ENCODE measurements at places on chromosomes 3 and 15.

GRCh38 chr3:65899226-65899625 lies 139.5 kb downstream of the MAGI1 start:
- DNase-seq = no peak

- DNase-seq = no peak
These were observed 25.6 kb downstream of the PRR23E start for GRCh38 chr3:127218454-127218922.

DNA sequence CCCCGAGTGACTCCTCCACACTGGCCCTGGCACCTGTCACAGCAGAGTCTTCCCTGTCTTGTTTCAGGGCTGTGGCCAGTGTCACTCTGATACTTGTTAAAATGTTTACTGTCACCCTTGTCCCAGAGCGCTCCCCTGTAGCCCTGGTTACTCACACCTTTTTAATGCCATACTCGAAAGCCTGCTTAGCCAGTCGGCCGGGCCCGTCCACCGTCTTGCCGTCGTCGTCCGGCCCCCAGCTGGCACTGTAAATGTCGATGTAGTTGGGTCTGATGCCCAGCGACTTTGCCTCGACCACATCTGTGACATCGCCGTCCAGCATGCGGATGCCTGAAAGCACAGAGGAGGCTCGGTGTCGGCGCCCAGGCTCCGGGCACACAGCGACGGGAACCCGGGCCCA lies 91.3 kb downstream of the PCSK6 start:
- DNase-seq = no peak

GRCh38 chr15:99085413-99086326 lies 19.2 kb upstream of the SYNM start:
- peak; percentile 55 for DNase-seq

GRCh38 chr3:150384296-150385212 lies 23.5 kb upstream of the TSC22D2 start:
- DNase-seq = peak; percentile 36

GRCh38 chr3:76011121-76011520 lies 225.8 kb upstream of the ZNF717 start:
- DNase-seq = no peak

- no peak for DNase-seq
These were observed 164.0 kb downstream of the NR2F2 start for GRCh38 chr15:96494505-96494904.

DNA sequence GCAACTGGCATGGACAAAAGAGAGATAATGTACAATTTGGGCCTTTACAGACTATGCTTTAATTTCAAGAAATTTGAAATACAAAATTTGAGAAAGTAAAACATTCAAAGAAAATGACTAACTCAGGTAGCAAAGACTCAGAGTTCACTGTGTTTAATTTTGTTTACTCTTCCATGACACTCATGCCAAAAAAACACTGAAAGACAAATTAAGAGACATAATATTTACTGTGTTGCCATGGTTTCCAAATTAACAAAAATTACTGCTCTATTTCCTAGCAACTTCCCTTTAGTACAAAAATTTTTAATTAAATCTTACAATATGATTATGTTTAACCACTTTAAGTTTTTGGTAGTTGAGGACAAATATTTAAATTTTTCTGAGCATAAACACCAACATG lies 29.6 kb downstream of the LRRFIP2 start:
- no peak for DNase-seq

DNA sequence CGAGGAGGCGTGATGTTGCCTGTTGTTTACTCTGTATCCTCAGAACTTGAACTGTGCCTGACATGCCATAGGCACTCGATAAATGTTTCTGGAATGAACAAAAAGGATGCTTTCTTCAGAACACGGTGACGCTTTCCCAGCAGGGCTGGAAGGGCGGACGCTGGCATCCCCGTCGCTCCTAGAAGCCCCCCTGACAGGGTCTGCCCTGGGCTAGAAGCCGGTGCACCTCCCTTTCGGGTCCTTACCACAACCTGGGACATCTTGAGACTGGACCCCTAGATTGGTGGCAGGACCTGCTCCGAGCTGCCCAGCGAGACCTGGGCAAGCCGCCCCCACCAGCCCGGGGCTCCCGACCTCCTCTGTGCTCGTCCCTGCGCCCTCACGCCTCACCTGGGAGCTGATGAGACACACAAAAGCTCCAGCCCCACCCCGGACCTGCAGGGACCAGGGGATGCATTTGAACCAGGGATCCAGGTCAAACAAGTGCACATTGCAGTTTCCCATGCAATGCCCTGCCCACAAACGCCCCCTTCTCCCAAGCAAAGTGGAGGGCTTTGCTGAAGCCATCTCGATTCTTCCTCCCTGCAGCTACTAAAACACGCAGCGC lies 131.2 kb upstream of the MEF2A start:
- DNase-seq = no peak

DNA sequence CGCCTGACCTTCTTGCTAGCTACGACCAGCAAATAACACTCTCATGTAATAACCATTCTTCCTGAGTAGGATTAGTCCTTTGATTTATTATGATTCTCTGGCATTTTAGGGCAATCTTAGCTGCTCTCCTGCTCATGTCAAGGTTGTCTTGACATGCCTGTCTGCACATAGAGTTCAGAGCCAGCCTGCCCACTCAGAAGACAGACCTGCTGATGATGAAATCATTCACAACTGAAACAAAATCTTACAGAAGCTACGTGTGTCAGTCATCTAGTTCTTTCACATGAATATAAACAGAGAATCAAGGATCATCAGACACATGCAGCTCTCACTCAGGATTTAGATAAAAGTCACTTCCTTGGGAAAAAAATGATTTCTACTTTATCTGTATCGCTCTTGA lies 173.6 kb upstream of the LYSMD4 start:
- DNase-seq = no peak

GRCh38 chr3:190552969-190553759 lies 39.3 kb downstream of the IL1RAP start:
- DNase-seq = no peak

- no peak for DNase-seq
These were observed 28.8 kb downstream of the SUMF1 start for GRCh38 chr3:4438296-4438695.
